ENCODE measurements at places on chromosomes 5 and 9. TPM values are rescaled to one million over a fixed set of nuclear protein-coding genes. Genes with fewer than 3 reads are reported as not detected.

Gene OR1L1
- polyA plus RNA-seq: not detected

Gene KCNIP1
- 0.11 TPM for polyA plus RNA-seq

Gene TAF11L10
- polyA plus RNA-seq: not detected

Gene FRMD3
- polyA plus RNA-seq: 65.7 TPM

Gene ROPN1L
- 0.93 TPM for polyA plus RNA-seq

Gene IL3
- polyA plus RNA-seq: not detected

Gene MEIKIN
- polyA plus RNA-seq: 0.20 TPM

Gene JAKMIP2
- polyA plus RNA-seq: 0.32 TPM

Gene DAPK1
- polyA plus RNA-seq: 5.2 TPM

Gene HAND1
- 3.6 TPM for polyA plus RNA-seq

Gene STKLD1
- polyA plus RNA-seq: 1.3 TPM

Gene EFNA5
- 4.5 TPM for polyA plus RNA-seq

Gene PPP2R2B
- 3.3 TPM for polyA plus RNA-seq

Gene PDE8B
- 15.1 TPM for polyA plus RNA-seq

Gene CWC27
- polyA plus RNA-seq: 29.4 TPM

Gene EDIL3
- 5.4 TPM for polyA plus RNA-seq

Gene GDF9
- 0.18 TPM for polyA plus RNA-seq

Gene GLRA1
- polyA plus RNA-seq: not detected

Gene SAPCD2
- polyA plus RNA-seq: 0.18 TPM

Gene CYSRT1
- 0.32 TPM for polyA plus RNA-seq

Gene DMRT2
- 0.09 TPM for polyA plus RNA-seq

Gene SYNPO
- polyA plus RNA-seq: 625 TPM

Gene ADGRD2
- polyA plus RNA-seq: 0.05 TPM

Gene DRD1
- not detected for polyA plus RNA-seq

Gene BTNL8
- polyA plus RNA-seq: 0.16 TPM

Gene TMC1
- 0.05 TPM for polyA plus RNA-seq

Gene CNTRL
- 3.4 TPM for polyA plus RNA-seq

Gene GABRA1
- not detected for polyA plus RNA-seq

Gene DMRT3
- not detected for polyA plus RNA-seq

Gene OTP
- not detected for polyA plus RNA-seq

Gene NXNL2
- 0.07 TPM for polyA plus RNA-seq

Gene GDA
- 0.07 TPM for polyA plus RNA-seq

Gene DNM1
- 6.0 TPM for polyA plus RNA-seq

Gene KIF4B
- not detected for polyA plus RNA-seq

Gene INSL4
- polyA plus RNA-seq: not detected

Gene TDRD7
- polyA plus RNA-seq: 5.1 TPM

Gene MARVELD2
- polyA plus RNA-seq: 0.23 TPM

Gene ACSL6
- 2.7 TPM for polyA plus RNA-seq

Gene CNOT8
- polyA plus RNA-seq: 19.6 TPM

Data from right cardiac atrium (tissue), 5 donors.